Right hindlimb (tissue), 1 donor: ENCODE measurements at places on chromosomes 2 and 18.

- DNase-seq = no peak
Observed at GRCh38 chr2:30393510-30393909, 53.5 kb upstream of the LCLAT1 start.

DNA sequence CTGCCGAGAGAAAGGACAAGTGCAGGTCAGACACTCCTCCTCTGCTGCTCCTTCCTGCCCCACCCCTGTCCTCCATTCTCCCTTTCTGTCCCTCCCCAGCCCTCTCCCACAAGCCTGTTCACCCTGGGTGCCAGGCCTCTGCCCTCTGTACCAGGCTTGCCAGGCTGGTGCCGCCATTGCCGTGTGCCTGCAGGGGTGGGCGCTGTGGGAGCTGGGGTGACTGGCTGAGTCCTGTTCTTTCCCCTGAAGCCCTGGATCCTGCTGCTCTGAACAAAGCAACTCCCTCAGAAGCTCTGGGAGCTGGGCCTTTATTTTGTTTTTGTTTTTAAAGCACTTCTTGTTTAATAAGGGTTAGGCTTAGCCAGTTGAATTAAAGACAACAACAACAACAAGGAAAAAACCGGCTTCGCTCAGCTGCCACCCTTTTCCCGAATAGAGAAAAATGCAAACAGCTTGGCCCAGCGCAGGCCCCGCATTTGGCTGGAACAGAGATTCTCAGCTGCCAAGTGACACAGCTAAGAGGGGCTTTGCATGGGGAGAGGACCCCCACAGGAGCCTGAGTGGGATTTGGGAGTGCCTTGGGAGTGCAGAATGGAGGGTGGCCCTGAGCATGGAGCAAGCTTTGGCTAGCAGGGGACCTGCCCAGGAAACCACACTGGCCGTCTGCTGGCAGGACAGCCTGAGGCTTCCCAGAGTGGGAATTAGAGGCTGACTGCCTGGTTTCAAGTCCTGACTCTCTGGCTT, 9.1 kb downstream of the PCARE start:
- no peak for DNase-seq

DNA sequence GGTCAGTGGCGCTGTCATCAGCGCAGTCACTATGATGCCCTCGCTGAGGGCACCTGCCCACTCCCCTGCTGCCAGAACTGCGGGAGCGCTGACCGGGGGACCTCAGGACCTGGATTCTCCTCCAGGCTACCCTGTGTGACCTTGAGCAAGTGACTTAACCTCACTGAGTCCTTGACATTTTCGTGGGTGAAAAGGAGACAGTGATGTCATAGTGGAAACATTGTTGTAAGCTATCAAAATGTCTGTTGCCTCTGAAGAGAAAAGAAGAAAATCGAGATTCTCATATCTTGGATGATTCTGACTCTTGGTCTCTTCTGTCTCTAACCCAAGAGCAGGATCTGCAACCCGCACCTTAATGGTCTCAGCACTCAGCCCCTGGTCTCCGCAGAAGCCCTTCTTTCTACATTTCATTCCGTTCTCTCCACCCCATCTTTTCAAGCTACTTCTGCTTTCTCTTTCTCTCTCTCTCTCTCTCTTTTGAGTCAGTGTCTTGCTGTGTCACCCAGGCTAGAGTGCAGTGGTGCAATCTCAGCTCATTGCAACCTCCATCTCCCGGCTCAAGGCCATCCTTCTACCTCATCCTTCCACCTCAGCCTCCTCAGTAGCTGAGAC, 978 bp upstream of the TUBA4A start:
- no peak for DNase-seq

DNA sequence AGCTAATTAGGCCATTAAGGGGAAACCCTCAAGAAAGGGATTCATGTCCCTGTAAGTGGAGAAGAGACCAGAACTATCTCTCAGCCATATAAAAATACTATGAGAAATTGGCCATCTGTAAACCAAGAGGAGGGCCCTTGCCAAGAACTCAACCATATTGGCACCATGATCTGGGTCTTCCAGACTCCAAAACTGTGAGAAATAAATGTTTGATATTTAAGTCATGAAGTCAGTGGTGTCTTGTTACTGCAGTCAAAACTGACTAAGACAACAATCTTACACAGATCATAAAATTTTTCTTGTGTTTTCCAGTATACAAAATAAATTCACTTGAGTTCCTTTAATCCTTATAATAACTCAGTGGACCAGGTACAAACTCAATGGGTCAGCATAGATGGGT, 589.8 kb upstream of the CDH2 start:
- no peak for DNase-seq

- DNase-seq = no peak
Observed at GRCh38 chr2:237244976-237245646, 159.4 kb downstream of the COPS8 start.

DNA sequence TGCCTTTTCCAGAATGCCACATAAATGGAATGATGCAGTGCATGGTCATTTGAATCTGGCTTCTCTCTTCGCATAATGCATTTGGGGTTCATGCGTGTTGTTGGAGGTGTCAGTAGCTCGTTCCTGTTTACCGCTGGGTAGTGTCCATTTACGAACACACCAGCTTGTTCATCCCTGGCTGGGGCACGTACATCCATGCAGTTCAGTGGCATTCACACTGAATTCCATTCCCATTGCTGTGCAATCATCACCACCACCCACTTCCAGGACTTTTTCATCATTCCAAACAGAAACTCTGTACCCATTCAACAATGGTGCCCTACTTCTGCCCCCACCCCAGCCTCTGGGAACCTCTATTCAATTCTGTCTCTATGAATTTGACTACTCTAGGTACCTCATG, 14.7 kb upstream of the CIDEA start:
- no peak for DNase-seq

GRCh38 chr18:22690556-22690955, 242.6 kb upstream of the RBBP8 start:
- no peak for DNase-seq

DNA sequence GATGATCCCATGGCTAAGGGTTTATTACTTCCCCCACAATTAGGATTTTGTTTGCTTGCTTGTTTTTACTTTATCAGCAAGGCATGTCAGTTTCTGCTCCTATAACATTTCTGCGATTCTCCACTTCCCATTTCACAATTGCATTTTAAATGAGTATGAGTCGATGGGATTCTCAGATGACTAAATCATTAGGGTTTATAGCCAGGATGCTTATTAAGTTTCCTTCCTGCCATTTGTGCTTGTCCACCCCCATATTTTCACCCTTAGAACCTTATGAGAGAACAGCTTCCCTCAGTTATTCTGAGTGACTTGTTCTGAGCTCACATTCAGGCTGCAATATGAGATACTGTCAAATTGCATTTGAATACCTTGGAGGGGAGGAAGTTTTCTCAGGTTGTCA, 37.9 kb upstream of the C1GALT1C1L start:
- no peak for DNase-seq

DNA sequence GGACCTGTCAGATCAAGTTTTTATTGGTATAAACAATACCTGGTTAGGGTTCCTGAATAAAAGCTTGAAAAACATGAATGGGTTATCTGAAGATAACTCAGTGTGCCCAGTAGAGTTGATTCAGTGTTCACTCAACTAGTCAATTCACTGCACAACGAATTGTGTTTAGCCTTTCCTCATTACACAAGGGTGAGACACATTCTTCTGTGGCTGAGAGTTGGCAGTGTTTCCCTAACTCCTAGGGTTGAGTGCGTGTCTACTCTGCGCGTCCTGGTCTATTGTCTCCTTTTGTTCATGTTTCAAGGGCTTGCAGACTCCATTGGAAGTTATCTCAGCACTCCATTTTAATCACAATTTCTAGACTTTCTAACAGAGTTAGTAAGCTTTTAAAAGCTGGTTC, 32.8 kb upstream of the TMEM178A start:
- no peak for DNase-seq
